ENCODE measurements at places on chromosomes 16 and 17.

DNA sequence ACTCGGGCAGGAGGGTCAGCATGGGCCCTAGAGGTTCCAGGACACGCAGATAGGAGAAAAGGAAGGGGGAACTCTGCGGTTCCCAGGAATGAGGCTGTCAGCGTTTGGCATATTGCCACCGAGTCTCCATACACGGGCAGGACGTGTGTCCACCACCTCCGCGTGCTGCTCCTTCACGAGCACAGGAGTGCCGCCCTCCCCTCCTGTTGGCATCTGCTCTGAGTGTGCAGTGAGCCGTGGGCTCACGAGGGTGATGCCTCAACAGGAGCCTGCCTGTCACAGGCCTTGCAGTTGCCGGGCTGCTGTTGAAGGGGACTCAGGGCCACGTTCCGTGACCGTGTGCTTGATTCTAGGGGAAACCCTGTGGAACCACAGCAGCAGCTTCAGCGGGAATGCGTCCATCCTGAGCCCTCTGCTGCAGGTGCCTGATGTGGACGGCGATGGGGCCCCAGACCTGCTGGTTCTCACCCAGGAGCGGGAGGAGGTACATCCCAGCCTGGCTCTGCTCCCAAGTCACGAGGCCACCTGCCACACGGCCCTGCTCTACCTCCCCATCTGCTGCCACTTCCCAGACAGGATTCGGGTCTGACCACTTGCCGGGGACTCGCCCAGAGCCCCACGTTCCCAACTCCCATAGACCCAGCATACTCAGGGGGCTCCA lies 14.6 kb downstream of the RGS11 start:
- no peak for DNase-seq

DNA sequence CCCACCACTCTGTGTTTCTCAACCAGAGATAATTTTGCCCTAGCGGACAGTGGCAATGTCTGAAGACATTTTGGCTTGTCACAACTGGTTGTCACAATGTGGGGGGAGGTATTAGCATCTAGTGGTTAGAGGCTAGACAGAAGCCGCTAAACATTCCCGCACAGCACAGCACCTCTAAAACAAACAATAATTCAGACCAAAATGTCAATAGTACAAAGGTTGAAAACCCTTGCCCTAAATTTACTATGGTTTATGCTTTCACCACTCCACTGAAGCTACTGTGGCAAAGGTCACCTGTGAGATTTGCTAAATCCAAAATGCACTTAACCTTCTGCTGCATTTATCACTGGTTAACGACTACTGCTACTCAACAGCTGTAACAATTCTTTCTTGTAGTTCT lies 14.1 kb downstream of the NUP88 start:
- no peak for DNase-seq

GRCh38 chr16:24428756-24429155 lies 110.6 kb upstream of the RBBP6 start:
- DNase-seq, result no peak

DNA sequence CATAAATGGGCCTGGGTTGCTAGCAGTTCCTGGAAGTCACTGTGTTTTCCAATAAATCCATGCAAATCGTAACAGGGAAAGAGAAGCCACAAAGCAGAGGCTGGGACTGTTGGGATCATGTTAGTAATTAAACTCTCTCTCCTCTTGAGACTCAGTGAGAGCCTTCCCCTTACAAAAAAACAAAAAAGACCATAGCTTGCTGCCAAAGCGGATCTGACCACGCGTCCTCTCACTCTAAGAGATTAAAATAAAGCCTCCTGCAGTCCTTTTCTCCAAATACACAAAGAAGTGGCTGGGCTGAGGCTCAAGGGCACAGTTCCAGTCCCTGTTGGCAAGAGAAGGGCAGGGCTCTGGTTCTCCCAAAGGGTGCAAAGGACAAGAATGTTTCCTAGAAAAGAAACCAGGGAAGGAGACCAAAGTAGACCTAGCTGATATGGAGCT lies 38.5 kb downstream of the PIGL start:
- DNase-seq, result no peak

GRCh38 chr17:72587156-72587555 lies 466.3 kb downstream of the SOX9 start:
- no peak for DNase-seq

DNA sequence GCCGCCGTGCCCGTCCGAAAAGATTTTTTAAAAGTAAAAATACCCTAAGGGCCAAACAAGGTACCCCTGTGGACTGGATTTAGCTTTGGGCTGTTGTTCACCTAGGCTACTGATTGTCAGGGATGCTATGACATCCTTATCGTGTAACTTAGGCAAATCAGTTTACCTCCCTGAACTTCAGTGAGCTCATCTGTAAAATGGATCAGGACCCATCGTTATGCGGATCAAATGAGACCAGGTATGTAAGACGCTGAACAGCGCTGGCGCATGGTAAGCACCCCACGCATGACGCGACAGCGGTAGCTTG lies 658 bp upstream of the ZNF771 start:
- DNase-seq, result no peak

- DNase-seq, result no peak
Measured at GRCh38 chr17:36723459-36724025, 122.2 kb downstream of the MRM1 start.

DNA sequence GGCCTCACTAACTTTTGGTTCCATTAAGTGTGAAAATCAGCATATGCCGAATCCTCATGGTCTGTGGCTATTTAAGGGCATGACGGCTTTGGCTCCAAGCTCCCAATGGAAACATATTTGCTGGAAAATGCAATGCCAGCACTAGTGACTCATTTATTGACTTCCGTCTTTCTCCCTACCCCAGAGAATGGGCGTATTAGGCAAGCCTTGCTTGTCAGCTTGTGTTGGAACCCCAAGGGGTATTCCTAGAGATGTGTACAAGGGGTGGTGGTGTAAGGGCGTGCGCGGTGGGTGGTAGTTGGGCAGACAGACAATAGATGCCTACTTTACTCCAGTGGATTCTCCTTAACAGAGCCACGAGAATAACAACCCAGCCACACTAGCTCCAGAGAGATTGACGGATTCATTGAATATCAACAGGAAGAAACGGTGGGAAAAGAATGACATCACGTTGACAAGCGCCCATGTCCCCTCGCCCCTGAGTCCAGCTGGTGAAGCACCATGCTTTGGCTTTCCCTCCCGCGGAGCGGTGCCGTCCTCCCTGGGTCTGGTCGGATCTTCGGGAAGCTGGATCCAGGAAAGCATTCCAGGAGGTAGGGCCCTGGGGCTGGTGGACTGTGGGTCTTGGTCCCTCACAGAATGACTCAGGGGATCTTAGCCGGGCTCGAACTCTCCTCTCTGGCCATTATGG lies 10.3 kb downstream of the CD300LB start:
- DNase-seq, result no peak

DNA sequence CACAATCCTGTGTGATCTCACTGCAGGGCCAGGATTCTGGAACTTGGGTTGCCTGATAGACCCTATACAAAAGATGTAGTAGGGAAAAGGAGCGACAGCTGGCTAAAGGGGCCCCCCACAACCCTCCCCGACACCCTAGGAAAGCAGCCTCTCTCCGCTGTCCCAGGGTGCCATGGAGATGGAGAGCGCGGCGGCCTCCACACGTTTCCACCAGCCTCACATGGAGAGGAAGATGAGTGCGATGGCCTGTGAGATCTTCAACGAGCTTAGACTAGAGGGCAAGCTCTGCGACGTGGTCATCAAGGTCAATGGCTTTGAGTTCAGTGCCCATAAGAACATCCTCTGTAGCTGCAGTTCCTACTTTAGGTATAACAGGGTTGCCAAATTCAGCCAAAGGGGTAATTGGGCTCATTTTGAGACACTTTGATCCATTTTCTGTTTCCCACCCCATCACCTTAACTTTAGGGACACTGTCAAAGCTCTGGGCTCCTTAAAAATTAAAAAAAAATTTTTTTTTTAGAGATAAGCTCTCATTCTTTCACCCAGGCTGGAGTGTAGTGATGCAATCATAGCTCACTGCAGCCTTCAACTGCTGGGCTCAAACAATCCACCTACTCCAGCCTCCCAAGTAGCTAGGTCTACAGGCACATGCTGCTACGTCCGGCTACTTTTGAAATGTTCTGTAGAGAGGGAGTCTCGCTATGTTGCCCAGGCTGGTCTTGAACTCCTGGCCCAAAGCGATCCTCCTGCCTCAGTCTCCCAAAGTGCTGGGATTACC lies at the start of gene KLHL10:
TSS of gene KLHL10 (plus strand) at position 65 of the 778 bp plus-strand sequence. CDS start at position 173, 108 bp downstream.
- DNase-seq, result no peak

All from T-helper 22 cell (primary cell).